ENCODE measurements at places on chromosomes 5 and 9. TPM values are rescaled to one million over a fixed set of nuclear protein-coding genes. Genes with fewer than 3 reads are reported as not detected.

DNA sequence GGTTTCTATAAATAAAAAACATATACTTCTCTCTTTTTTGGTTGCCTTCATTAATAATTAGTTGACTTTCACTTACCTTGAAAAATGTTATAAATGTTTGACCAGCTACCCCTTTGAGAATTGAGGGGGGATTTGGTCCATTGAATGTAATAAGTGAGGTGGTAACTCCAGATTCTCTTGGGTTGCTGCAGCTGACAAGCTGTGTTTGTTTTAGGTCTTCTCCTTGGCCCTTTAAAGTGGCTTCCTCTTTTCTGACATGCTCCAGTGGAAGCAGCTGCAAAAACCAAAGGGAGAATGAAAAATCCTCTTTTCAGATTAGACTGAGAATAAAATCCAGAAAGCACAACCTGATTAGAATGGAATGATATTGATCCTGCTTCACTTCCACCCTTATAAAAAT is 410.5 kb downstream of the TMEM38B start:
- no peak for DNase-seq

- no peak for DNase-seq
Measured at GRCh38 chr9:128428644-128429512, 8.2 kb downstream of the CERCAM start.

DNA sequence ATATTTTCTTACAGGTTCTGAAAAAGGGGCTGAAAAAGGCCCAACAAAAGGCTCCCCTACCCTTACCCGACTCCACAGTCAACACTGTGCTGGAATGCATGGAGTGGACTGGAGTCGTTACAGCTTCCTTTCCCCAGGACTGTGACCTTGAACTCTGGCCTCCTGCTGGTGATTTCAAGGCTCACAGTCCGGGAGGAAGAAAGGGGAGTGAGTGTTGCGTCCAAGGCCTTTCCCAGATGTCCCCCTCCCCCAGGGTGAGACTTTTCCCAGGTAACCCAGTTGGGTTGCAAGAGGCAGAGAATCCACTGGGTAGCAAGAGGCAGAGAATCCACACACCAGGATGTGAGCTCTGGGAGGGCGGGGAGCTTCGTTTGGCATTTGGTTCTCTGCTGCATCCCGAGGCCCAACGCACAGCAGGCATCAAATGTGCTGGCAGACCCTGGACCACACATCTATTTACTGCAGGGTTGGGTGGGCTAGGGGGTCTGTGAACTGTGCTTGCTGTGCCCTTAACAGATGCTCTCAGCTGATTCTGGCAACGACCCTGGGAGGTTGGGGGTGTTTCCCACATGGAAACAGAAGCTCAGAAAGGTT is 37.5 kb downstream of the FABP6 start:
- DNase-seq: no peak

The GFI1B gene
- 0.26 TPM for total RNA-seq

DNA sequence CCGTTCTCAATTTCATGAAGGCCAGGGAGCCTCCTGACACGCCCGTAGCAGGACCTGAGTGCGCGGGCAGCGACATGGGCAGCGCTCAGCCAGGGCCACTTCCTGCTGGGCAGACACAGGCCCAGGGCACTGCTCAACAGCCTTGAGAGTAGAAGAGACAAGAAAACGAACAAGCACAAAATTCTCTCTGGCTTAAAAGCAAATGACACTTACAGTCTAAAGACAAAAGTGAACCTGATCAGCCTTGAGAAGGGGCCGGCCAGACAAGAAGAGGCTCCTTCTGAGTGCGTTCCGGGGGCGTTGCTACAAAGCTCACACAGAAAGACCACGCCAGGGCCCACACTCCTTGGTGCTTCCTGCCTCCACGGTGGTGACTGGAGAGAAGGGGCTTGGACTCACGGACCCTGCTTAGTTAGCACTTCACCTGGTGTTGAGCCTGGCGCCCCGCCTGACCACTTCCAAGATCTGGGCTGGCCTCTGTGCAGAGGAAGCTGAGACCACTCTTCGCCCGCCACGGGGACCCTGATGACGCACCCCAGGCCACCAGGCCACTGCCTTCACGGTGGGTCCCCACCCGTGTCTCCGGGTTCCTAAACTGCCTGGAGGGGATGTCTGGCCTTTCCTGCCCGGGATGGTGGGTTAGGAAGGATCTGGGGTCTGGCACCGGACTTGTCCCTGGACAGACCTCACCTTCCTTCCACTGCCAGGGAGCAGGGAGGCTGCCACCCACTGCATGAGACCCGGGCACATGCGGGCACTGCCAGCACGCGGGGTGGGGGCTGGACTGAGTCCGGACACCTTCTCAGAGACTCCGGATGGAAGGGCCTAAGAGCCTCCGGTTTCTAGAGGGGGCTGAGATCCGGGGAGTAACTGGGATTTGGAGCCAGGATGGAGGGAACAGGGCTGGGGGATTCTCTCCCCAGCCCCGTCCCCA is 1.3 kb downstream of the SLC12A7 start:
- DNase-seq: no peak

The SLC4A9 gene
- total RNA-seq: 0.11 TPM

GRCh38 chr9:5580650-5581049 is 48.3 kb upstream of the RIC1 start:
- no peak for DNase-seq

- no peak for DNase-seq
Measured at GRCh38 chr5:35023391-35024178, 24.2 kb downstream of the AGXT2 start.

DNA sequence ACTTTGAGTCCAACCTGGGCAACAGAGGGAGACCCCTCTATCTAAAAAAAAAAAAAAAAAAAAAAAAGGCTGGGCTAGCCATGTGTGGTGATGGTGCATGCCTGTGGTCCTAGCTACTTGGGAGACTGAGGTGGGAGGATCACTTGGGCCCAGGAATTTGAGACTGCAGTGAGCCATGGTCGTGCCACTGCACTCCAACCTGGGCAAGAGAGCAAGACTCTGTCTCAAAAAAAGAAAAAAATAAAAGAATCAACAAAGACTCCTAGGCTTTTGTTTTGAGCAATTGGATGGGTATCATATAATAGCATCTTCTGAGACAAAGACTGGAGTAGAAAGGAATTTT is 481.7 kb upstream of the PAPPA start:
- no peak for DNase-seq

GRCh38 chr9:14542071-14542470 is 151.2 kb downstream of the ZDHHC21 start:
- no peak for DNase-seq

DNA sequence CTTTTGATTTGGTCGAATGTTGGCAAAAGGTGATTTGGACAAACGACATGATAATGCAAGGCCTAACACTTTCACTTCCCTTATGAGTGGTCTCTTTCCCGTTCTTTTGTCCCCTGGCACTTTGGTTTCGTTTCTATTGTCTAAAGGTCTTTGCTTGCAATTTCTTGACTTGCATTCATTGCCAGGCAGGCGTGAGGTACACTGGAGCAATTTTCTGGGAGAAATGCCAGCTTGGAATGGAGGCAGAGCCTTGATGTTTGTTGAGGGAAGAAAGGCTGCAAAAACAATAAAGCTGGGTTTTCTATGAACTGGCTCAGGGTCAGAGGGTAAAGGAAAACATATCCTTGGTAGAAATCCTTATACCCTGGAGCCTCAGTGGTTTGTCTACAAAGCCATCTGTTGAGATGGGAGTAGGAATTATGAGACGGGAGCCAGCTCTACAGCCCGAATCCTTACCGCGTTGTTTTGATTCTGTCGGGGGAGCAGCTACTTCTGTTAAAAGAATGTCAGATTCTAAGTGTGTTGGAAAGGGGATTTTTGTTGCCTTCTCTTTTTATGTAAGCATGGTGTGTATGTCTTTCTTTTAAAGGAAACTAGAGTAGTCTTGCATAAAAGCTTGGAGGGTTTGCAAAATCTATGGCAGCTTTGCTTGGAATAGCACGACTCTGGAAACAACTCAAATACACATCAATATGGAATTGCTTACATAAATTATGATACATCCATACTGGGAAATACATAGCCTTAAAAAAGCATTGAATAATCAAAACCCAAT is 158.9 kb downstream of the RMI1 start:
- no peak for DNase-seq

The LRRC70 gene
- 18.1 TPM for total RNA-seq

The TAS2R1 gene
- total RNA-seq: not detected

GRCh38 chr9:109852556-109852955 is 72.6 kb downstream of the PALM2AKAP2 start:
- no peak for DNase-seq

The NEUROG1 gene
- total RNA-seq: not detected

DNA sequence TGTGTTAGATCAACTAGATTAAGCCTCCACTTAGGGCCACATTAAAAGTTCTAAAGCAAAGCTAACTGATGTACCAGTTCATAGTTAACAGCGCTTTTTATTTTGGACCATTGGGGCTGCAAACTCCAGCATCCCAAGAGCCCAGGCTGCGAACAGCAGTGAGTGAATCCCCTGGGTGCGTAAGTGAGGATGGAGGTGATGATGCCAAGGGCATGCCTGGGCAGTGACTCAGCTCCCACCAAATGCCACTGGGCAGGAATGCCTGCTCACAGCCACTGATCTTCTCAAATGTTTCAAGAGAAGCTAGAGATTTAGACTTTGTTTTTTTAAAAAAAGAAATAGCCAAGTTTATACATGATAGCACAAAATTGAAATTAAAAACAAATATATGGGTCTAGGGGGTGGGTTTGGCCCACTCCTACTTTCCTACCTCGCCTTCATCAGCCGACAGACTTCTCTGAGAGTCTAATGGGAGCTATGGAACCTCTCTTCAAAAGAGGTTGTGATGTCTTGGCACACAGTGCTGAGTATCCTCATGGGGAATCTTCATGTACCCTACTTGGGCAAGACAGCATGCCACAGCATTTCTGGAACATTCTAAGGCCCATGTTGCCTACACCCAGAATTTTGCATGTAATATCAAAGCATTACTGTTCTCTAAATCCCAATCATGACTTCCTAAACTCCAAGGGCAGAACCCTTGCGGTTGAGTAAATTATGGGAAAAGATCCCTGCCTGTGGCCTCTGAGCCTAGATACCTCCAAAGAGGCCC is 398.1 kb downstream of the EBF1 start:
- DNase-seq: no peak

DNA sequence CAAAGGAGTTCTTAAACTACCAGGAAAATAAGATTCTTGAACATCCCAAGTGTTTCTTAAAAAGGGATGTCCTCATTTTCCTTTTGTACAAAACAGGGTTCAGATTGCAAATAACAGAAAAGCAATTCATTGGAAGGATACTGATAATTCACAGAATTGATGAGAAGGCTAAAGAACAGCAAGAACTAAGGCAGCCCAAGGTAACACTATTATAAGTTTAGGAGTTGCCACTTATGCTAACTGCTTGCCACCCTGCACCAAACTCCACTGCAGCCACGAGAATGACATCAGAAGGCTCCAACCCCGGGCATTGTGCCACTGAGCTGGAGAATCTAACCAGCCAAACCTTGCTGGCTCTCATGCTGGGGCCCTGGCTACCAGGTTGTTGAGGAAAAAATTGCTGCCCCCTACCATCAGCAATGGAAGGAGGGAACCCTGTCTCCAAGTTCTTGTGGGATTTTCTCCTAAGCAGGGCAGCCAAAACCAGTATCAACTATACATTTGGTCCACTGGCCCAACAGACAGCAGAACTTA is 123.4 kb downstream of the ARL15 start:
- DNase-seq: no peak

DNA sequence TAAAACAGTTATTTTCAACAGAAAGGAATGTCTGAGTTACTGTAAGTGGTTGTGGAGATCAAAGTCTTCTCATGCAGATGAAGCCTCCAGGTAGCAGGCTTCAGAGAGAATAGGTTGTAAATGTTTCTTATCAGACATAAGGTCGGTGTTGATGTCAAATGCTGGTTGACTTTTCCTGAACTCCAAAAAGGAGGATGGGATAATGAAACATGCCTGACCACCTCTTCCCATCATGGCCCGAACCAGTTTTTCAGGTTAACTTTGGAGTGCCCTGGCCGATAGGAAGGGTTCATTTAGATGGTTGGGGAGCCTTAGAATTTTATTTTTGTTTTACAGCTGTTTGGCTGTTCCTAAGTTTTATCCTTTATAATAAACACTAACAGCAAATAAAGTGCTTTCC is 478.4 kb downstream of the ACTL7B start:
- no peak for DNase-seq

DNA sequence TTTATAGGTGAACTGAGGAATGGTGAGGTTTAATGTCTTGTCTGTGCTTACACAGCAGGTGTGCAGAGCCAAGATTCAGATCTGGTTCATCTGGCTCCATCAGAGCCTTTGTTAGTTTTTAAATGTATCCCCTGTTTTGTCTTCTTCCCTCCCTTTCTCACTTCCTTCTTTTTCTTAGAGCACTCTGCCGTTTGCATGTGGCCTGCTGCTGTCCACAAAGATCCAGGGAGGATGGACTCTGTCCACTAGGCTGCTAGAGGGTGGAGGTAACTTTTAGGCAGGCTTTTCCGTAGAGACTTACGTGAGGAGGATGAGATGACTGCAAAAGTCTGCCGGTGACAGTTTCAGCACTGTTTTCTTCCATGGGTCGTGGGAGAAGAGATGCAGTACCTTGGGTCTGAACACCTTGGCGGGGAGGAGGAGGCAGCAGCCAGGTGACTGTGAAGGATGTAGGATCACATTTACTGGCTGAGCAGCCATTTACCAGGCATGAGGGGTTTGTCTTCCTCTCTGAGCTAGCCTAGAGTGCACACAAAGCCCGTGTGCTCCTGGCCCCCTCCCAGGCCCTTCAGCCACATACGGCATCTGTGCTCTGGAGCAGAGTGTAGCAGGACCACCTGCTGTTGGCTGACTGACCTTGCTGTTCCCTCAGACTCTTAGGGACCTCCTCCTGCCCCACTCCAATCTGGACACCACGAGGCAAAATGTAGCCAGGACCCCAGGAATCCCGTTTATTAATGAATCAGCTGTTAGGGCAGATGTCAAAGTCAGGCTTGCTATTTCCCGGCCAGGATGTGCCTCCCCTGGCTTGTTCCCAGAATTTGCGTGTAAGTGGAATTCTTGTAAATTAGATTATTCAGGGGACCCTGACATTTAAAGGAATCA is 1.8 kb downstream of the NTMT1 start:
- no peak for DNase-seq

The PDE8B gene
- 2.9 TPM for total RNA-seq

GRCh38 chr5:111836426-111836825 is 79.4 kb upstream of the NREP start:
- no peak for DNase-seq

The HTR1A gene
- total RNA-seq: not detected

The SPATA31A3 gene
- not detected for total RNA-seq

The TMC1 gene
- 1.9 TPM for total RNA-seq

- no peak for DNase-seq
Measured at GRCh38 chr5:98999631-99000030, 70.8 kb upstream of the CHD1 start.

DNA sequence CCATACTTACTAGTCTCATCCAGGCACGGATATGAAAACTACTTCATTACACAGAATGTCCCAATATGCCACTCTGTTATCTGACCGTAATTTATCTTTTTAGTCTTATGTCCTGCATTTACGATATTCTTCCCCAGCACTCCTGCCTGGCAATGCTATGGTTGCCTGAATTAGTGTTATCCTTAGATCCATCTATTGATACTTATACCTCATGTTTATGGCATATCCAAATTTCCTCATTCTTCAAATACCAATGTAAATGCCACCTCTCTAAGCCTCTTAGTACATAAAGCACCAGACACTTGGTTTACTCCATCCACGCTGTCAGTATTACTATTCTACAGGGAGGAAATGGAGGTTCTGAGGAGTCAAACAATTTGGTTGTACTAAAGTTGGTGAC is 507.8 kb upstream of the NMUR2 start:
- DNase-seq: no peak

GRCh38 chr9:103407260-103407659 is 412.1 kb downstream of the CYLC2 start:
- DNase-seq: no peak

GRCh38 chr9:116243708-116244107 is 90.1 kb downstream of the PAPPA start:
- no peak for DNase-seq

Measured in urinary bladder (tissue), 4 donors.